ENCODE measurements at places on chromosomes 2 and 18.

- peak; percentile 35 for DNase-seq
Measured at GRCh38 chr18:2848247-2849246, 1.7 kb downstream of the EMILIN2 start.

DNA sequence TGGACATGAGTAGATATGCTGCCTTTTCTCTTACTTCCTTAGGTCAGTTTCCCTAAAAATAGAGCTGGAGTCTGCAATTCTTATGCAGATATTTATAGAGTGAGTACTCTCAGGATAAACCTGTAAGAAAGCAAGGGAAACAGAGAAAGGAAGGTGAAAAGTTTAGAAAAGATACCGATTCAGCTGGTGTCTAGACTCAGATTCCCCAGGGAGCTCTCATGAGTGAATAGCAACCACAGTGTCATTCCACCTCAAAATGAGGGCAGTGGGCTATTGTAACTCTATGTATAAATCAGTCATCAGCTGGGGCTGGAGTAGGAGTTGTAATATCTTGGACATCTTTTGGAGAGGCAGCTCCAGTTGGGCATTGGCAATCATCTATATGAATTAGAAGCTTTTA is 1485.1 kb upstream of the TMEFF2 start:
- DNase-seq = peak; percentile 18

DNA sequence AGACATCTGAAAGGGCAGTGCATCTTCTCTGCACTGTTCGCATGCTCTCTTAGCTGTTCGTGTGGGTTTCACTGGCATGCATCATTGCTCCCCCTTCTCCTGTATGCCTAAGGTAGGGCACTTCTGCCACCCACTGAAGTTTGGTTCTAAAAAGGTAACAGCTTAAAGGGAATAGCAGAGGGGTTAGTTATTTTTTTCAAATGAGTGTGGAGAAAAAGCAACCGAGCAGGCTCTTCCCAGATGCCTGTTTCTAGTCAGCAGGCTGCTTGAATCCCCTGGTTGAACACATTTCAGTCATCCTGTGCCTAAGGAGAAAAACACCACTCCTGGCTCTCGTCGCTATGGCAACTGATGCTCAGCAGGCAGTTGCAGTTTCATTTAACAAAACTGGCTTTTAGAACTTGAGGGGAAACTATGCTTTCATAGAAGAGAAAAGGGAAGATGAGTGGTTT is 69.8 kb upstream of the GALNT3 start:
- DNase-seq = no peak

DNA sequence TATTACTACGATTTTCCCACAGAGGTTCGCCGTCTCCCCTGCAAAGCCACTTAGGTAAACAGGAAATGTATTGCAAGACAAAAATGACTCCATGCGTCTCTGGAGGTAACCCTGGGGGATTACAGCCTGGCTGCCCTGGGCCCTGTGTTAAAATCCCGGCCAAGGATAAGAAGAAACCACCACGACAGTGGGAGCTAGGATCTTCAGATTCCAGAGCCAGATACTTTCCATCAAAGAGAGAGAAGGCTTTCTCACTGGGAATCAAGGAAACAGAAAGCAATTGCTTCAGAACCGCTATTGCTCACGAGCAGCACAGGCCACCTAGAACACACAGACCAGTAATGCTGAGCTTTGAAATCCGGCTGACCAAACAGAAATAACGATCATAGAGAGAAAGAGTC is 97.9 kb upstream of the ZNF516 start:
- DNase-seq = no peak

DNA sequence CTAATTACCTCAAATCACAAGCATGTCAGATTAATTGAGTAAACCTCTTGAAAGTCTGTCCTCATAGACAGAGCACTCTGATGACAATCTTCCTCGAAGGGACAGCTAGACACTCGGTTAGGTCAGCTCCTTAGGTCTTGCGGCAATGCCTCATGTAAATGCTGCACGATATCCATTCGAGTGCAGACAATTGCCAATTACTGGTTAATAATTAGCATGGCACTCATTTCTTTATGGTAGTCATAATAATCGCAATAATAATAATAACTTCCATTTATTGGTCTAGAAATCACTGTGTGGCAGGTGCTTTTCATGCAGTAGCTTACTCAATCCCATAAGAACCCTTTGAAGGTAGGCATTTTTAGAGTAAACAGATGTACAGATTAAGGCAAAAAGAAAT is 44.7 kb upstream of the DSC1 start:
- no peak for DNase-seq

DNA sequence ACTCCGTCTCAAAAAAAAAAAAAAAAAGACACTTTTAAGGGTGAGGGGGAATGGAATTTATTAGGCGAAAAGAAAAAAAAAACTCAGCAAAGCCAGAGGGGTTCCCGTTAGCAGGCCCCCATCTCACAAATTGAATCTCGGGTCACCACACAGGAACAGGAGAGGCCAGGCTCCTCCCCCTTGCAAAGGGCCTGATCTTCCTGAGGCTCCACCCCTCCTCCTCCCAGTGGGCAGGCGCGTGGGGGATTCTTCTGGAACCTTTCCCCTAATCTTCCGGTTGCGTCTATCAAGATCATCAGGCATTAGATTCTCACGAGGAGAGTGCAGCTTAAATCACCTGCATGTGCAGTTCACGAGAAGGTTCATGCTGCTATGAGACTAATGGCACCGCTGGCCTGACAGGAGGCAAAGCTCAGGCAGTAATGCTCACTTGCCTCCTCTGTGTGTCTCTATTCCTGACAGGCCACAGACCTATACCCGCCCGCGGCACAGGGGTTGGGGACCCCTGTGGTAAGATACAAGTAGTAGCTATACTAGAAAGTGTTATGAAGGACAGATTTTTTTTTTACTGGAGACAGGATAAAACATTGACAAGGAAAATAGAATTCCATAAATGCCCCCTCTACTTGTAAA is 45.8 kb downstream of the TAF4B start:
- no peak for DNase-seq

- no peak for DNase-seq
Measured at GRCh38 chr2:170360546-170361089, 182.7 kb downstream of the MYO3B start.

GRCh38 chr18:6868033-6868432 is 138.5 kb downstream of the ARHGAP28 start:
- DNase-seq = no peak

GRCh38 chr2:3503483-3503882 is 15.8 kb downstream of the ADI1 start:
- DNase-seq = no peak

DNA sequence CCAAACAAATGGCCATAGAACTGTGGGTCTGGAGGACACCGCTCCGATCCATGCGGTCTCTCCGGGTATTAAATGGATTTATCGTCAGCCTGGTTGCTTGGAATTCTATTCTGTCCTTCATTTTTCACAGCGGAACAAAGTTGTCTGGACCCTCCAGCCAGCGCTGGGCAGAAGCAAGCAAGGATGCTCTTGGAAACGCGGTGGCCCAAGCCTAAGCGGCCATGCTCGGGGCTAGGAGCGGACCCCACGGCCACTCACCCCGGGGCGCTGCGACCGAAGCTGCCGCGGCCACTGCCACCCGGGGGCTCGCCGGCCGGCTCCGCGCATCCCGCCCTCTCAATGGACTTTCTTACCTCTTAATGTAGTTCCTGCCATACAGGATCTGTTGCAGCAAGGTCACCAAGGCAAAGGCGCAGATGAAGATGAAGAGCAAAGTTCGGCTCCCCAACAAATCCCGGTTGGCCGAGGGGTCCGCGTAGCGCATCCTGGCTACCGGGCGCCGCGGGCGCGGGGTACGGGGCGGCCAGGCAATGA is 761 bp downstream of the ST8SIA5 start:
- no peak for DNase-seq

DNA sequence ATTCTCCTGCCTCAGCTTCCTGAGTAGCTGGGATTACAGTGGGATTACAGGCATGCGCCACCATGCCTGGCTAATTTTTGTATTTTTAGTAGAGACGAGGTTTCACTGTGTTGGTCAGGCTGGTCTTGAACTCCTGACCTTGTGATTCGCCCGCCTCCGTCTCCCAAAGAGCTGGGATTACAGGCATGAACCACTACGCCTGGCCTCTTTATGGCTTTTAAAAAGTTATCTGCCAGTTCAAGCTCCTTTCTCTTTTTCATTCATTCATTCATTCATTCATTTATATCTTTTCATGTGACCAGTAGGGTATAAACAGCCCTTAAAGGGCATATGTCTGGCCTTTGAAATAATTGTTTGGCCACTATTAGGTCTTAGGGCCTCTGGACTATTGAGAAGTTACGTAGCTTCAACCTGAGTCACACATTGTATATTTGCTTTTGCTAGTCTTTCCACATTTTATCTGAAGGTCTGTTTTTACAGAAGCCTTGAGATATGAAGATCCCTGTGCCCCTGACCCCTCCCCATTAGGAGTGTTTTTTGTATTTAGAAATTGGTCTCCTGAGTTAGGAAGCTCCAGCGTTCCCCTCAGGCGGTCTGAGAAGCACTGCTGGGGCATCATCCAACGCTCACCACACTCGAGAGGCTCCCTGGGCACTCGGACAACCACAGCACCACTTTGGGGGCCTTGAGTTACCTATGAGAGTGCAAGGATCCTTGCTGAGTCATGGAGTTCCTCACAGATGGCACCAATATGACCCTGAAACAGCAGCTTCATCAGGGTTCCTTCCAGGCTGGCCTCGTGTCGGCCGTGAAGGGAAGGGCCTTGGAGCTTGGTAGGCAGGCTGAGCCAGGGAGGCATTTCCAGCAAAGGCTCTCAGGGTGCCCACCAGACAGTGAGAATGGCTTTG is 21.8 kb downstream of the FZD5 start:
- no peak for DNase-seq

DNA sequence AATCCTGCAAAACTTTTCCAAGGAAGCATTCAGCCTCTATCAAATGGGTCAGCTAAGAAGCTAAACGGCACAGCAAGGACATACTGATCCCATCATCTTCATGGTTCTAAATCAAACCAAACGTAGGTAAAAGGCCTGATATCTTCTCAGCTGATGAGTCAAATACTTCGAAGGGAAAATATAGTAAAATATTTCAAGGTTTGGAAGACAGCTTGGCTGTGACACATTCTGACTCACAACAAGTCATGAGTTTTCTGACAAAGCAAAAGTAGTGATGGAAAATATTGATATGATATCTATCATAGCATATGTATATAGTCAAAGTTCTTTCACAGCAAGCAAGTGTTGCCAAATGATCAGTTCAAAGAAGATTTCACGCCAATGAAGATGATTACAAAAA is 31.5 kb downstream of the DOCK10 start:
- DNase-seq = peak; percentile 84

DNA sequence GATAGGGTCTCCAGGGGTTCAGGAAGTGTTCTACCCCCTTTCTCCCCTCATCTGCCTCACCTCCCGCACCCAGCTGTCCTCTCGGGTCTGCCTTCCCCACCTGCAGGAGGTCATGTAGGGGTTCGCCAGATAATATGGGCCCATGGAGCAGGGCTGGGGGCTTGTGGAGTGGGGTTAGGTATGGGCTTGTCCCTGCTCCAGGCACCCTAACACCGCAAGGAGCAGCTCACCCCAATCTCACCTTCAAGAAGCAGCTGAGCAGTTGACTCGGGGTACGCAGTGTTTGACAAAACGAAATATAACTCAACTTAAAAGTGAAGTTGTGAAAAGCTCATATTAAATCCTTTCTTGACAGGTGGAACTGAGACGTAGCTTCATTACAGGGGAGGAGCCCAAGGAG is 99.6 kb downstream of the CTIF start:
- DNase-seq = no peak

DNA sequence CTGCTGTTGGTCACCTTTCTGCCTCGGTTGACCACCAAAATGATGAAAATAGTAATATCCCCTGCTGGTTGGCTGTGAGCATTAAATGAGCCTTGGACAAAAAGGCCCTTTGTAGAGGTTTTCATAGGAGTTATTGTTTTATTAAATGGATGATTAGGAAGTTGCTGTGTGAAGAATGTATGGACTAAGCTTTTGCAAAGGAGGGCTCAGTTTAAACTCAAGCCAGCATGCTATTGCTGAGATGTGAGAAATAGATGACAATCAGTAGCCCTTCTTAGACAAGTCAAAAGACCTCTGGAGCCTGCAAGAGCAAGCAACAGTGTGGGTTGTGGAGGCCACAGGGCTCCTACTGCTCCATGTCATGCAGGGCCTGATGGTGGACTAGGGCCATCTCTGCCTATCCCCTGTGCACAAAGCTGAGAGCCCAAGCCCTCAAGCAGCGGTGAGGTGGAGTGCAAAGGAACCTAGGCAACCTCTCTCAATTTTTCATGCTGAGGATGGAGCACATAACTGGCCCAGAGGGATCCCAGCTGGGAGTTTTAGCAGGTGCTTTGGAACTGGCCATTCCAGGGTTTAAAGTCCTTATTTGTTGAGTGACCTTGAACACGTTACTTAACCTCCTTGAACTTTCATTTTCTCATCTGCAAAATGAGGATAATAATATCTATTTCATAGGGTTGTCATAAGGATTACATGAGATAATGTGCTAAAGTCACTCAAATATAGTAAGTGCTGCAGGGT is 37.1 kb downstream of the FOSL2 start:
- no peak for DNase-seq

- peak; percentile 12 for DNase-seq
Measured at GRCh38 chr2:157627594-157628476, 829 bp downstream of the ACVR1C start.

DNA sequence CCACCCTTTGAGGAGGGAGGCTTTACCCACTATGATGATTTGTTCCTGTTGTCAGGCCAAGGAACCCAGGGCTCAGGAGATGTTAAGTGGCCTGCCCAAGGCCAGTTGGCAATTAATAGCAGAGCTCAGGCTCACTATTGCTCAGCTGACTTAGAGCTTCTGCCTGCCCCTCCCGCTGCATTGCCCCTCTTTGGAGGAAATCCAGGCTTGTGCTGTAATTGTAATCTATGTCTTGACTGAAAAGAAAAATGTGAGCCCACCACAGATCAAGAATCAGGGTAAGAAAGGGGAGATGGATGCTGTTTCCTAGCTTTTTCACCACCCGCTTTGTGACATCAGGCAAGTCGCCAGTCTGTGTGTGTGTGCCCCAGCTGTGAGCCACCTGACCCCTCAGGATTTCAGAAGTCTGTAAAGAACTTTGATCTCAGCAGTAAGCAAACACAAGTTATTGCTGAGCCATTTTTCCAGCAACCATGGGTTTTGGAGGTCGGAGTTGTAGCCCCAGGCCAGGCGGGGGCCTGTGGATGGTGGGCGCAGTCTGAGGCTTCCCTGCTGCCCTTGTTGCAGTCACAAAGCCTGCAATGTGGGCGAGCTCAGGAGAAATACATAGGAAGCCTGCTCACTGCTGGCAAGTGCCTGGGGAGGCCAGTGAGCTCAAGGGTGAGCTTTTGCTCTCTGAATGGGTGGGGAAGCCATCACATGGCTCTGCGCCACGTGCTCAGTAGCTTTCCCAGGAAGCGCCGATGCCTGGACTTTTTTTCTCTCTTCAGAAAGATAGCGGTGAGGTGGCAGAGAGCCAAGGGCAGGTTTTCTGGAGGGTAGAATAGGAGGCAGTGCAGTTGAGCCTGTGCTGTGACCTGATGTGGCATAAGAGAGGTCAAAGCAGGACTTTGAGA is 6.1 kb downstream of the CABLES1 start:
- no peak for DNase-seq

DNA sequence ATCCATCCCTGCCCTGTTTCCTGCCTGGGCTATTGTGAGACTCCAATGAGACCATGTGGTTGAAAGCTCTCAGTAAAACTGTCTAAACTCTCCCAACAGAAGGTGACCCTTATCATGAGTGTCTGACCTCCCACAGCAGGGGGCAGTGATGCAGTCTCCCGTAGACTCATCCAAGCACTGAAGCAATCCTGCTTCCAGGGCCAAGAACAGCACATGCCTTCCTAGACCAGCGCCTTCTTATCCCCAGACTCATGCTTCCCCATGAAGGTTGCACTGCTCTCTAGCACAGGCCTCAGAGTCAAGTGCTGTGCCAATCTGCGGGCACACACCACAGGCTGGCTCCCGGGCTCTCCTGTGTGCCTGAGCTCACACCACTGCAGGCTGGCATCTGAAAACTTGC is 112.3 kb downstream of the TNS1 start:
- DNase-seq = peak; percentile 82
